ENCODE measurements at places on chromosomes 4 and X.
A peak's percentile ranks its signal among the peaks of the same experiment; 100 is the strongest.

DNA sequence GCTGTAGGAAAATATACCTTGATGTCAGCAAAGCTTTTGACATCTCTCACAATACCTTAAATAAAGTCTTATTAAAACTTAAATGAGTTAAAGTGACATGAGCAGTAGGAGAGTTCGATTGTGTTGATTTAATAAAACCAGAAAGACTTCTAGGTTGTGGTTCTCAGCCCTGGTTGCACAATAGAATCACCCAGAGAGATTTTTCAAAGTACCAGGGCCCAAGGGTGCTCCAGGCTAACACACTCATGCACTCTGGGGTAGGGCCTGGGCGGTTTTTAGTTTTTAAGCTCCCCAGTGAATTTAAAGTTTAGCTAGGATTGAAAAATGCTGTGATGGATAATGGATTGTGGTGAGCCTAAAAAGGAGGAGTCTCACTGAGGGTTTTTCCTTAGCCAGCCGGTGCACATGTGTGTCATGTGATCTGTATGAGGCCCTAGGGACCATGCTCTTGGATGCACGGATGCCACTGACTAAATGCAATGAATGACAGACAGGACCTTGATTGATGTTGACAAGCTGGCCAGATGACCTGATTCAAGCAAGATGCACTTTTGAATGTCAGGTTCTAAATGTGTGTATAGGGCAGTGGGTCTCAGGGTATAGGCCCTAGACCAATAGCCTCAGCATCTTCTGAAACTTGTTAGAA is 185.0 kb downstream of the PTTG2 start:
- H3K27ac ChIP-seq, result no peak overlapping the region
- H3K4me3 ChIP-seq, result no peak overlapping the region
- peaks cover 5% of the 10 kb centered on the region for H3K4me1 ChIP-seq
- H3K27me3 ChIP-seq, result no peaks in the 10 kb centered on the region

DNA sequence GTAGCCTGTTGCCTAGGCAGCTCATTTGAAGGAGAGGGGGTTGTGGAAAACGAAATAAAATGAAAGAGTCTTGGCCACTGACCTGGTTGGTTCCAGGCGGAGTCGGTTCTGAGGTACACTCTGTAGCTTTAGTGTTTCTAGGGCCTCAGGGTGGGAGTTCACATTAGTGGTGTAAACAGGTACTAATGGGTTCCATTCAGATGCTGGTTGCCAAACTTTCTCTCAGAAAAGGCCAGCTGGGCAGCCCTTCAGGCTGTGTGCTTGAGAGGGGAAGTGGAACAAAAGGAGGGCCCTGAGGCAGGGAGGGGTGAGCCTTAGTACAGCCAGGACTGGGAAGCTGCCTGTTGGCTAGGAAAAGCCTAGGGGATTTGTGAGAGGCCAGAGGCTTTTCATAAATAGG is 24.8 kb downstream of the NHSL2 start:
- no peak for DNase-seq
- H3K36me3 ChIP-seq, result peaks cover 4% of the 10 kb centered on the region
- no peak overlapping the region for H3K27ac ChIP-seq
- no peak overlapping the region for H3K4me3 ChIP-seq
- H3K27me3 ChIP-seq, result no peaks in the 10 kb centered on the region

DNA sequence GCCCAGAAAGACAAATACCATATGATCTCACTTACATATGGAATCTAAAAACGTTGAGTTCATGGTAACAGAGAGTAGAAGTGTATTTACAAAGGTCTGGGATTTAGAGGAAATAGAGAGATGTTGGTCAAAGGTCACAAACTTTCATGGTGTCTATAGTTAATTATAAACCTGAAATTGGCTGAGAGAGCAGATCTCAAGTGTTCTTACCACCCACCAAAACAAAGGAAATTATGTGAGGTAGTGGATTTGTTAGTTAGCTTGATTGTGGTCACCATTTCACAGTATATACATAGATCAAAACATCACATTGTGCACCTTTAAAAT is 186.8 kb downstream of the NWD2 start:
- H3K27ac ChIP-seq, result no peak overlapping the region
- no peak overlapping the region for H3K4me3 ChIP-seq
- H3K27me3 ChIP-seq, result no peaks in the 10 kb centered on the region
- DNase-seq, result no peak
- H3K36me3 ChIP-seq, result no peaks in the 10 kb centered on the region

GRCh38 chrX:154750301-154751202 is at the start of gene GAB3:
GAB3 (minus strand) TSS chrX:154751077; CDS start chrX:154751025, 52 bp downstream.
- no peak within 1 kb of the TSS for H3K27ac ChIP-seq
- H3K36me3 ChIP-seq, result peaks cover 3% of the 10 kb centered on the region
- H3K4me3 ChIP-seq, result peak within 1 kb of the TSS; percentile 35

DNA sequence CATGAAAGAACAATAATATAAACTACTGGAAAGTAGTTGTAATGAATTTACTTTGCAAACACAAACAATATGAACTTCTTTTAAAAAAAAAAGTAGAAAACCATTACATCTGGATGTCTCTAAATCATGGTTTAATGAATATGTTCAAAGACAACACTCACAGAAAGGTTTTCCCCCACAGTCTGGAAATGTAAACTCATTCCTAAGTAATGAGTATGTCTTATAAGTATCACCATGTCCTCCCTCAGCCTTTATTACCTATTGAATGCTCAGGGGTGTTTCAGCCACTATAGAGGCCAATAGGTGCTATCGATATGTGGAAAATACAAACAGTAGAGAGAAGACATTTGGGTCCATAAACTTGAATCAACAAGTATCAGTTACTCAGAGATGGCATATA is 186.7 kb downstream of the PALLD start:
- H3K27me3 ChIP-seq, result no peaks in the 10 kb centered on the region
- H3K27ac ChIP-seq, result no peak overlapping the region
- peaks cover 8% of the 10 kb centered on the region for H3K36me3 ChIP-seq
- no peaks in the 10 kb centered on the region for H3K4me1 ChIP-seq
- no peak overlapping the region for H3K4me3 ChIP-seq

- H3K27ac ChIP-seq, result no peak overlapping the region
- peaks cover 2% of the 10 kb centered on the region for H3K27me3 ChIP-seq
- DNase-seq, result no peak
- no peak overlapping the region for H3K4me3 ChIP-seq
- no peaks in the 10 kb centered on the region for H3K36me3 ChIP-seq
- no peaks in the 10 kb centered on the region for H3K4me1 ChIP-seq
These were observed 82.3 kb downstream of the FREM3 start for GRCh38 chr4:143617994-143618679.

- H3K27ac ChIP-seq, result no peak overlapping the region
- no peak overlapping the region for H3K4me3 ChIP-seq
- H3K36me3 ChIP-seq, result no peaks in the 10 kb centered on the region
- DNase-seq, result no peak
These were observed 2.0 kb downstream of the TNMD start for GRCh38 chrX:100586747-100587146.

DNA sequence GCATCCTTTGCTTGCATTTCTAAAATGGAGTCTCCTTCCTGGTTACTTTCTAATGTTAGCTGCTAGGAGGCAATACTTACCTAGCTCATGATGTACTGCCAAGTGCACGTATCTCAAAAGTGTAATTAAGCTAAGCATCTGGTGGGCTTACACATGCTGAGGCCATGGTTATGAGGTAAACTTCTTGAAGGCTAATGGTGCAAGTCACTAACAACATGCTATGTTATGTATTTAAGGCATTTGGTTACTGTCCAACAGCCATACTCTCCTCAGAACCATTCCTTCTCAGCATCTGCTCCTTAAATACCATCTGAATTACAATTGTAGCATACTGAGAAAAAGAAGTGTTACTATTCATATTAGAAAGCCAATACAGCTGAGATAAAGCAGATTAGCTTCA is 318.6 kb upstream of the BMP3 start:
- no peak for DNase-seq
- no peak overlapping the region for H3K4me3 ChIP-seq
- no peaks in the 10 kb centered on the region for H3K4me1 ChIP-seq
- H3K36me3 ChIP-seq, result no peaks in the 10 kb centered on the region

- no peaks in the 10 kb centered on the region for H3K36me3 ChIP-seq
- no peak overlapping the region for H3K4me3 ChIP-seq
- no peak overlapping the region for H3K27ac ChIP-seq
- H3K27me3 ChIP-seq, result no peaks in the 10 kb centered on the region
- peaks cover 17% of the 10 kb centered on the region for H3K4me1 ChIP-seq
These were observed 3.9 kb upstream of the DTHD1 start for GRCh38 chr4:36277533-36277932.

- no peaks in the 10 kb centered on the region for H3K36me3 ChIP-seq
- H3K27ac ChIP-seq, result no peak overlapping the region
- H3K4me1 ChIP-seq, result peaks cover 25% of the 10 kb centered on the region
- H3K27me3 ChIP-seq, result peaks cover 5% of the 10 kb centered on the region
These were observed 8.6 kb upstream of the KIAA0232 start for GRCh38 chr4:6773616-6774540.

DNA sequence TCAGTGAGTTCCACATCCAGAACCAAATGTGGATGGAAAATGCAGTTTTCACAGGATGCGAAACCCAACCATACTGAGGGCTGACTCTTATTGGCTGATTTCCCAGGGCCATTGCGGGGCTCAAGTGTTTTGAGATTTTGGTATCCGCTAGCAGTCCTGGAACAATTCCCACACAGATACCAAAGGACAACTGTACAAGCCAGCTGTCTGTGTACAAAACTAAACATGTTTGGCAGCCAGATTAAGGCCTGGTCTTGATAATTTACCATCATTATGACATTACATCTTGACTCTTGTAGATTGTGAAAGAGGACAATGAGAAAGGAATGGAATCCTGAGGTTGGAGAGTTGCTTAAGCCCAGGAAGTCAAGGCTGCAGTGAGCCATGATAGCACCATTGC is 121.9 kb downstream of the DKK2 start:
- no peak overlapping the region for H3K27ac ChIP-seq
- DNase-seq, result no peak
- H3K36me3 ChIP-seq, result no peaks in the 10 kb centered on the region
- H3K4me1 ChIP-seq, result no peaks in the 10 kb centered on the region

DNA sequence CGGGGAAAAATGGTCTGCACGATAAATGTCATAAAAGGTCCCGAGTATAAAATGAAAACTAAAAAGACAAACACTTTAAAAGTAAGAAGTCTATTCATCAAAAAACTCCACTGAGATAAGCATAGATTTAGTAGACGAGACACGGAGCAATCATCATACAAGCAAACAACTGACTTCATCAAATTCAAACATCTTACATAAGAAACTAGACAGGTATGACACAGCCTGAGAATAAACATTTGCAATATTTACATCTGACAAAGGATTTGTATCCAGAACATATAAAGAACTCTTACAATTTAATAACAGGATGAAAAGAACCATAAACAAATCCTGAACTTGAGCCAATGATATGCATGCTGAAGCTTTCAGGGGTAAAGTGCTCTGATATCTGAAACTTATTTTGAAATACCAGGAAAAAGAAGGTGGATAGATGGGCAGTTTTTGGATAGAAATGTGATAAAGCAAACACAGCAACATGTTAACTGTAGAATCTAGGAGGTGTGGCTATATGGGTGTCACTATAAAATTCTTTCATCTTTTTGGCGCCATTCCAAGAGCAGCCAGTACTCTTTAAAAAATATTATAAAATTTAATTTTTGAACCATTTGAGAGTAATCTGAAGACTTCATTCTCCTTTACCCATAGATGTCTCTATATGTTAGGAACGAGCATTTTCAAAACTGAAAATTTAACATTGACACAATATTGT is 12.0 kb downstream of the MPP1 start:
- H3K27me3 ChIP-seq, result peaks cover 49% of the 10 kb centered on the region
- peaks cover 2% of the 10 kb centered on the region for H3K36me3 ChIP-seq
- DNase-seq, result no peak
- peaks cover under 1% of the 10 kb centered on the region for H3K4me1 ChIP-seq
- H3K27ac ChIP-seq, result no peak overlapping the region

DNA sequence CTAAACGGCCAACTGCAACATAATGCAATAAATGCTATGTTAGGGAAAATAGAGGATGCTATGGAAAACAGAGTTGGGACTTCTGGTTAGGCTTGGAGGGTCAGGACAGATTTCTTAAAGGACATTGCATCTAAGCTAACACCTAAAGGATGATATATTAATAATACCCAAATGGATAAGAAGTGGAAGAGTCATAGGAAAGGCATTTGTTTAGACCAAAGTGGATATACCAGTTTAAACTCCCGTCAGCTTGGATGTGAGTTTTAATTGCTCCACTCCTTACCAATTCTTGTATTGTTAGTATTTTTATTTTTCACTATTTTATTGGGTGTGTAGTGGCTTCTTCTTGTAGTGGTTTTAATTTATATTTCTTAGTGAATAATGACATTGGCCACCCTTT is 93.9 kb downstream of the PTPN13 start:
- H3K27me3 ChIP-seq, result no peaks in the 10 kb centered on the region
- H3K4me1 ChIP-seq, result peaks cover 9% of the 10 kb centered on the region
- H3K36me3 ChIP-seq, result peaks cover 8% of the 10 kb centered on the region
- H3K27ac ChIP-seq, result no peak overlapping the region

DNA sequence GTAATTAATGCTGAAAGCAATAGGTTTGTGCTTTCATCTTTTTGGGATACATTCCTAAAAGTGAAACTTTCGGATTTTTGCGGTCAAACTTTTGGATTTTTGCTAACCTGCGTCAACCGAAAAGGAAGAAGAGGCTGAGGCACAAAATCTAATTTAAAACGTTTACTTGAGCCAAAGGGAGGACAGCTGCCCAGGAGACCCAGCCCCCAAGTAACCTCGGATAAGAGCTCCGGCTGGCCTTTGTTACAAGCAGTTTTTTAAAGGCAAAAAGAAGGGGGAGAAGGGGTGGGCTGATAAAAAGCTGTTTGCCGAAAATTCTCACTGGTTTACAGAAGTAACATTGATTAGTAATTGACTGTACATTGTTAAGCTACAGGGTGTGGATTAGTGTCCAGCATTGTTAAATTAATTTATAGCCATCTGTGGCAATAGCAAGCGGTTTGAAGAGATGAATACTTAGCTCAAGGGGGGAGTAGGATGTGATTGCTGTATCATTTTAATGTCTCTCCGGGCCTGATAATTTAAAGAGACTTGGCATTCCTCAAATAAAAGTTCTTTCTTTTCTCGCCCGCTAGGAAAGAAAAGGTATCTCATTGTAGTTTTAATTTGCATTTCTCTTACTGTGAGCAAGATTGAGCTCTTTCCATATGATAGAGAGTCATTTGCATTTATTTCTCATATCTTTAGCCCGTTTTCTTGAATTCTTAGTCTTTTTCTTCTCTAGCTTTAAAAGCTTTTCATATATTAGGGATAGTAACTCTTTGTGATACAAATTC is 59.1 kb upstream of the USP9X start:
- H3K27ac ChIP-seq, result peak overlapping the region; percentile 94
- H3K36me3 ChIP-seq, result no peaks in the 10 kb centered on the region
- H3K4me1 ChIP-seq, result peaks cover 20% of the 10 kb centered on the region
- no peaks in the 10 kb centered on the region for H3K27me3 ChIP-seq
- no peak for DNase-seq

DNA sequence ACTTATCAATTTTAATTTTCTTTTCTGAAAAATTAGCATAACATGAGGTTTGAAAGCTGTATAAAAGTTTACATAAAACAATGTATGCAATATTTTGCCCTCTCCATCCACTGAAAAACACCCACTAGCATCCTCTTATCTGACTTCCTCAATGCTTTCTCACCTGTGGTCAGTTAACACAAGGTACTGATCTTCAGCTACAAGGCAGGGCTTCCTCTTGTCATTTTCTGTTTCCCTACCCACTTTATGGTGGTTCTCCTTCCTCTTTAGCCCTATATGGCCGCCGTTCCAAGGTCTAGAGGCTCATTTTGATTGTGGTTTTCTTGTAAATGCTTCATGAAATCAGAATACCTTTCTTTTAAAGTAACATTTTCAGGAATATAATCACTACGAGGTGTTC is 618.6 kb upstream of the CPEB2 start:
- no peak for DNase-seq
- no peak overlapping the region for H3K27ac ChIP-seq
- no peaks in the 10 kb centered on the region for H3K36me3 ChIP-seq
- no peaks in the 10 kb centered on the region for H3K4me1 ChIP-seq
- no peaks in the 10 kb centered on the region for H3K27me3 ChIP-seq
- no peak overlapping the region for H3K4me3 ChIP-seq
